Right lobe of liver (tissue), 6 donors: ENCODE measurements at places on chromosomes 6 and 20. TPM values are rescaled to one million over a fixed set of nuclear protein-coding genes. Genes with fewer than 3 reads are reported as not detected.

DEFB132 gene
- total RNA-seq = not detected

GABRR1 gene
- total RNA-seq = not detected

GRCh38 chr20:48407710-48408109, 420.1 kb downstream of the PREX1 start:
- DNase-seq = no peak

AKAP12 gene
- total RNA-seq = 30.8 TPM

GNAS-AS1 gene
- total RNA-seq = 0.27 TPM

DNA sequence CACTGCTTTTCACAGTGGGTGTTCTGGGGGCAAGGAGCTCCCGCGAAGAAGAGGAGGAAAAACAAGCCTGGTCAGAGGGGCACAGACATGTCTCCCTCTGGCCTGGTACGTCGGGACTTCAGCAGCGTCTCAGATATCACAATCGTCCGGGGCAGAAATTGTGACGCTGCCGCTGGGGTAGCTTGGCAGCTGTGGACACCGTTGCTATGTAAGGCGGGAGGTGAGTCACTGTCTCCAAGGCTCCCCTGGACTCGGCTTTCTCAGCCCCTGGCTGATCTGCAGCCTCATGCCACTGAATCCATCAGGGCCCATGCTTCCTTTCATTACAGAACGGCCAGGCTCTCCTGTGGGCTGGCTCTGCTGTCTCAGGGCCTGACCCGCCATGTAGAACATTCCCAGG, 98.7 kb downstream of the SULF2 start:
- no peak for DNase-seq

- peak; percentile 66 for DNase-seq
Observed at GRCh38 chr6:160088069-160088783, 33.4 kb upstream of the SLC22A1 start.

GRCh38 chr6:39816747-39817146, 24.6 kb downstream of the DAAM2 start:
- no peak for DNase-seq
